ENCODE measurements at places on chromosomes 7 and 10.

DNA sequence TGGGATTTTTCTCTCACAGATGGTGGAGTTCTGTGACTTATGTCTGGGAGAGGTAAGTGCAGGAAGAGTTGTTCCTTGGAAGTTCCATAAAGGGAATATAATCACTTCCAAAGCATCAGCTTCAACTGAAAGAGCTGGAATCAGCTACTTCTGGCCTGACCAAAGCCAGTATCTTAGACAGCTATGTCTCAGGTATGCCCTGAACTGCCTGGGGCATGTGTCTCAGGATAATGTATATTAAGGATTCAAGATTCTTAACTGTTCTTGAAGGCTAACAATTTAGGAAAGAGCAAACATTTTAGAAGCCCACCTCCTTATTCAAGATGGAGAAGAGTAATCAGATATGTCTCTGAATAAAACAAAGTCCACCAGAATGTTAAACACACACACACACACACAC is 12.4 kb upstream of the NOBOX start:
- no peak for DNase-seq

GRCh38 chr10:116241085-116241484 is 31.9 kb downstream of the GFRA1 start:
- DNase-seq = no peak

DNA sequence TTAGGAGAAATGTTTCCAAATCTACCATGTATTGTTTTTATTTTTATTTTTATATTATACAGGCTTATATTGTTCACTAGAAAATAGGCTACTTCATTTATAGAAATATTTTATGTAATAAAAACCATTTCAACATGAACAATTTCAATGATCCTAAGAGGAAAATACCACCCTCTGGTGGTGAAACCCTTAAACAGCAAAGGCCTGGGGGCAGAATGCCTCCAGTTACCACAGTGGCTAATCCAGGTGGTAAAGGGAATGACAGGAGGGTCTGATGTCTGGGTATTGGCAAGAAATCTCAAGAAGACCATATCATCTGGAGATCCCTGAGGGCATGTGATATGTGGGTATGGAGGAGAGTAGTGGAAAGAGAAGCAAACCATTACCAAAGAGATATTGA is 19.3 kb downstream of the MACC1 start:
- DNase-seq = no peak

- DNase-seq = no peak
Measured at GRCh38 chr7:50687575-50688225, 95.0 kb downstream of the GRB10 start.

- no peak for DNase-seq
Measured at GRCh38 chr7:27946351-27946750, 206.4 kb downstream of the TAX1BP1 start.

DNA sequence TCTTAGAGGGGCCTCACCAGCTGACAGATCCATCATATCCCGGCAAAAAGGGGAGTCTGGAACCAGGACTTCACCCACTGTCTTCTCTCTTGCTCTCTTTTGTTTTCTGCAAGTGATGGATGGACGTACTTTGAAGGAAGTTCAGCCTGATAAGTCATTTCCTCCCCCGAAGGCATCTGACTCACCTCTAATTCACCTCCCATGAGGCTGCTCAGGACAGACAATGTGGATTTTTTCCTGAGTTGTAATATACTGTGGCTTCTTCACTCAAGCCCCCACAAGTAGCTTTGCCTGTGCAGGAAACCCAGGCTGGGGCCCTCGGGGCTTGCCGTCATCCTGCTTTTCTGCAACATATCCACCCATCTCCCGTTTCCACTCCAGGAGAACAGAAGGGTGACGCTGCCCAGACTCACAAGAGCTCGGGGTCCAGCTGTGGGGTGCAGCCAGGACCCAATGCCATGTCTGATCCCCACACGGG is 70.4 kb downstream of the ASB13 start:
- DNase-seq = no peak

- no peak for DNase-seq
Measured at GRCh38 chr10:35577926-35578617, 27.1 kb upstream of the GJD4 start.

GRCh38 chr10:58590924-58591323 is 78.3 kb downstream of the BICC1 start:
- DNase-seq = no peak
